ENCODE measurements at places on chromosomes 7 and 10. TPM values are rescaled to one million over a fixed set of nuclear protein-coding genes. Genes with fewer than 3 reads are reported as not detected.

Gene SLC25A13
- total RNA-seq = 92.2 TPM

Gene CAV2
- total RNA-seq = 223 TPM

Gene ADIRF
- 49.3 TPM for total RNA-seq

Gene SH2B2
- 15.0 TPM for total RNA-seq

Gene PSD
- total RNA-seq = 3.5 TPM

Gene RAMP3
- total RNA-seq = not detected

Gene HKDC1
- total RNA-seq = 51.7 TPM

Gene MMP21
- total RNA-seq = not detected

Gene MTG1
- total RNA-seq = 35.8 TPM

Gene CCDC172
- total RNA-seq = not detected

Gene DNAAF5
- 24.1 TPM for total RNA-seq

Gene PDZD7
- total RNA-seq = 4.7 TPM

Gene GPNMB
- total RNA-seq = 120 TPM

Gene CFAP46
- total RNA-seq = 6.1 TPM

Gene TMEM196
- total RNA-seq = 0.17 TPM

Gene NEUROD6
- total RNA-seq = not detected

Gene RBM17
- 32.0 TPM for total RNA-seq

Gene LDB1
- total RNA-seq = 26.7 TPM

Gene EPHB6
- total RNA-seq = 2.0 TPM

Gene GRID2IP
- 0.69 TPM for total RNA-seq

Gene AQP1
- 4.4 TPM for total RNA-seq

Gene TMEM270
- total RNA-seq = not detected

Gene PROSER2
- 84.9 TPM for total RNA-seq

Gene MYH16
- 0.05 TPM for total RNA-seq

Gene CUZD1
- 0.69 TPM for total RNA-seq

Gene GIMAP4
- total RNA-seq = not detected

Gene NAT16
- total RNA-seq = not detected

Gene CYP26A1
- total RNA-seq = 0.15 TPM

Gene DGKI
- 8.0 TPM for total RNA-seq

Gene ZMYND11
- 83.4 TPM for total RNA-seq

Gene AIMP2
- 101 TPM for total RNA-seq

Gene RAB18
- total RNA-seq = 75.7 TPM

Gene DPP6
- 0.05 TPM for total RNA-seq

Gene SSC4D
- total RNA-seq = 7.1 TPM

Gene RALA
- total RNA-seq = 29.3 TPM

Gene TMEM140
- 29.3 TPM for total RNA-seq

Gene SH3PXD2A
- total RNA-seq = 8.2 TPM

Gene FKBP6
- total RNA-seq = not detected
